ENCODE measurements at places on chromosomes 7 and 10. TPM values are rescaled to one million over a fixed set of nuclear protein-coding genes. Genes with fewer than 3 reads are reported as not detected.

DNA sequence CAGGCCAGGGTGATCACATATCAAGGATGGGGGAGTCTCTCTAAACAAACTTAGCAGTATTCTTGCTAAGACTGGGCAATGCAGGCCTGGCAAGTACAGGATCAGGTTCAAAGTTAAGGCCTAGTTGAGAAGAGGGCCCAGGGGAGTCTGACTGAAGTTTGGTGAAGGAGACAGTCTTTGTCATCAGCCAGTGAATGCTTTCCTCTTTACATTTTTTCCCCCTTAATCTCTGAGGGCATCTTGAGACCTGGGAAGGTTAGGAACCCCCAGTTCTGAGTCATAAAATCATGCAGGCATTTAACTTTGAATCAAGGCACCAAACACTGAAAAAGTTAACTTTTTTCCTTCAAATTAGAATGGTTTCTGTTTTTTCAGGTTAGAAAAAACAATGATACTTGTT, 311.5 kb downstream of the REEP3 start:
- DNase-seq = no peak

DNA sequence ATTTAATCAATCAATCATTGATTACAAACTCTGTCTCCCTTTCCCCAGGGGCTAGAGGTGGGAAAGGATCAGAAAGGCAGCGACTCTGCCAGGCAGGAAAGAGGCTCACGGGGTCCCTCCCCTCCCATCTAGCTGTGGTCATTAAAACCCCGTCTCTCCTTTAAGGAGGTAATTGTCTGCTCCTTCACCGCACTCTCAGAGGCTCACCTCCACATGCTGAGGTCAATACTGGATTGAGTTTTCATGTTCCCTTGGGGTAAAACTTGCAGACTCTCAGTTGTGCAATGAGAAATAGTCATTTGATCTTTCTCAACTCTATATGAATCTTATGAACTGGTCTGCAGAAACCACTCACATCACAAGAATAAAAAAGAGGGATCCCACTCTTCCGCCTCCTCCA, 368.8 kb downstream of the ADRA2A start:
- DNase-seq = no peak

DNA sequence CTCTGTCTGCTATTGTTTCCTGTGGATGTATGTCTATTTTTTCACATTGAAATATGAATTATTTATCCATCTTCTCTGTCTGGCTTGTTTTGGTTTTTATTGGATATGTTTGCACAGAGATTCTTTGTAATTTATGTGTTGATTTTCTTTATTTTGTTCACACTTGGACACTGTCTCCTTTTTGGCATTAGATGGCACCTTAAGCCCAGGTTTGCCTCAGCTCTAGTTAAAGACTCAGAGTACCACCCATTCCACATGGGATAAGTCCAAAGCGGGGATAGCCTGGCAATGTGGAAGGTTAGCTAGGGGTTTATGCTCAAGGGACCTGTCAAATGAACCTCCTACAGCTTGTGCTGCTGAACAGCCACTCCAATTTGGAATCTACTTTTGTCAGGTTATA, 14.1 kb downstream of the FEZF1 start:
- no peak for DNase-seq

- no peak for DNase-seq
Observed at GRCh38 chr7:148026713-148027112, 563.9 kb upstream of the C7orf33 start.

Gene TAC1
- 50.4 TPM for total RNA-seq

Gene CTAGE4
- 4.2 TPM for total RNA-seq

DNA sequence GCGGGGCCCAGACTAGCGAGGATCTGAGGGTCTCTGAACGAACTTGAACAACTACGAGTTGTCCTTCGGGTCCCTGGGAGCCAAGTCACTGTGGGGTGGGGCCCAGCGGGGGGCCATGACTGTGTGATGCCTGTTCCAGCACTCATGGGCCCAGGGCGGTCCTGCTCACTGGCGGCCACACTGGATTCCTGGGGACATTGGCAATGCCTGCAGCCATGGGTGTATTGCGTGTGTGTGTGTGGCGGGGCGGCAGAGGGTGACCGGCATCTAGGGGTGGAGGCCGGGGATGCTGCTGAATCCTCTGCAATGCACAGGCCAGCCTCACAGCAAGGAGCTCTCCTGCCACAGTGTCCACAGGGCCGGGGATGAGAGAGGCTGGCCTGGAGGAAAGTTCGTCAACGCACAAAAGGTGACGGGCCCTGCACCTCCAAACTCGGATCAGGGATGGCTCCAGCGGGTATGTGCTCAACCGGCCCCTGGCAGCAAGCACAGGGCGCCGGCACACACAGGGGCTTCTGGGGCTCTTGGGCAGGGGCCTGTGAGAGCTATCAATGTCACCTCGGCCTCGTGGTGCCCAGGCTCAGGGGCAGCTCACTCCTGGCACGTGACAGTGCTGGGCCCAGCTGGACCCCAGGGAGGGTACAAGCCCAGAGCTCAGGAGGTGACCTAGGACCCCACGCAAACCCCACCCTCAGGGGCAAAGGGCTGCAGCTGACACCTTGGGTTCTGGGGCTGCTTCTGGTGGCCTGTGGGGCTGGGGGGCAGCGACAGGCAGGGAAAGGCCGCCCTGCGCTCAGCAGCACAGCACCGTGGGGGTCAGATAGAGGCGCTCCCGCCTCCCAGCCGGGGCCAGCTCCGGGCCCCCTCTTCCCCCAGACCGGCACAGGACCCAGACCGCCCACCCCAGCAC, 27.9 kb downstream of the PAPOLB start:
- DNase-seq = no peak

DNA sequence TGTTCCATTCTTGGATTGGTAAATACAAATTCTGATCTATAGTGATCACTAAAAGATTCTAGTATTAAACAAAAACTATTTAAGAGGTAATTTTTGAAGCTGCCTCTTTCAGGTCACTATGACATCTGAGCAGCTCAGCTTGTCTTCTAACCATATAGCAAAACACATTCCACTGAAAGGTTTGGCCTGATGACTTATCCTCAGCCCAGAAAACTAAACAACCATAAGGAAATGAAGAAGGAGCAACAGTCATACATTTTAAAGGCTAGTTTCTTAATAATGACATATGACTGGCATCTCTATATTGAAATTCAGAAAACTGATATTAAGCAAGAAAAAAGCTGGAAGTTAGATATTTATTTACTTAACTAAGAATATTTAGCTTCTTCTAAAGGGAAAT, 24.6 kb downstream of the NT5C2 start:
- no peak for DNase-seq

Gene SDK1
- total RNA-seq = 3.9 TPM

DNA sequence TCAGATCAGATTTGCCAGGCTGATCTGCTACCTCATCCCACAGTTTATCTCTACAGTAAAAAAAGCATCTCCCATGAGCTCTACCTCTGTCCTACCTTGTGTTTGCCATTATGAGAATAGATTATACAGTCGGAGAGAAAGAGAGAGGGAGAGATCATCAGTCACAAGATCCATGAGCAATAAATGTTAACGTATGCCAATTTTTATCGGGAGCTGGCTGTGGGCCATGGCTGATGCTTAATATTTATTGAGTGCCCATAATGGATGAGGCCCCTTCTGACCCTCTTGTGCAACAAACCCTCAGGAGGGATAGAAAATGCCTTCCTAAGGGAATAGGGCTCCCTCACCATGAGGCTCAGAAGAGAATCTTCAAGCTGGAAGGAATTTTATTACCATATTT, 52.8 kb downstream of the C10orf90 start:
- DNase-seq = no peak

- DNase-seq = no peak
Observed at GRCh38 chr10:94546901-94547185, 1.3 kb downstream of the HELLS start.

All from kidney epithelial cell (primary cell).